ENCODE measurements at places on chromosomes 13 and 19.

DNA sequence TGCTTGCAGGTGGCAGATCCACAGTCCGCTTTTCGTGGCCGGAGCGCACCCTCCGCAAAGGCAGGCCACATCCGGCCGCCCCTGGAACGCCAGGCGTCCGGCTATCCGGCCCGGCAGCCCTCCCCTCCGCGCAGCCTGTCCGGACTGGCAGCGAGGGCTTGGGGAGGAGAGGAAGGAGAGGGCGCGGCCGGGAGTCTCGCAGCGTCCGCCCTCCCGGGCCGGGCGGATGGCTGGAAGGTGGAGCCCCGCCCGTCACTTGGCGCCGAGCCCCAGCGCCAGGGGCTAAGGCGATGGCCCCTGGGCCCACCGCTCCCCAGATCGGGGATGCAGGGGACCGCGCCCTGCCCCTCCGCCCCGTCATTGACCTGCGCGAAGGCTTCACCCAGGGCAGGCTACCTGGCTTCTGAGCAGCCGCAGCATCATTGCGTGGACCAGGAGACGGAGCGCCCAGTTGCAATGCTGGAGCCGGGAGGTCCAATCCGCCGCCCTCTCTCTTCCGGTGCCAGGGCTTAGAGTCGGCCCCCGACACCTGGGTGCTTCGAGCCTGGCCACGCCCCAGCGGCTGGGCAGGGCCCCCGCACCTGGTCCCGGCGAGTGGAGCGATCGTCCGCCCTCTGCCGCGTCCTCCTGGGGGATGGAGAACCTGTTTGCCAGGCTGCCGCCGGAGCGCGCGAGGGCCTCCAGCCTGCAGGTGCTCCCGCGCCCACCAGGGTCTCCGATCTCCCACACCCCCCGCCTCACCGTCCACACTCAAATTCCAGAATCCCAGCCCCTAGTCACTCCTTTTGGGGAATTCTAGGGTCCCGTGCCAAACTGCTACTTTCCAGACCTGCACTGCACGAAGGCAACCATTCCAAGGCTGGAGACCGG is at the start of gene FUT1:
TSS of gene FUT1 (minus strand) at position 146 of the 870 bp plus-strand sequence. CDS start 1,360 bp downstream, outside the sequence.
- DNase-seq = peak; percentile 21

DNA sequence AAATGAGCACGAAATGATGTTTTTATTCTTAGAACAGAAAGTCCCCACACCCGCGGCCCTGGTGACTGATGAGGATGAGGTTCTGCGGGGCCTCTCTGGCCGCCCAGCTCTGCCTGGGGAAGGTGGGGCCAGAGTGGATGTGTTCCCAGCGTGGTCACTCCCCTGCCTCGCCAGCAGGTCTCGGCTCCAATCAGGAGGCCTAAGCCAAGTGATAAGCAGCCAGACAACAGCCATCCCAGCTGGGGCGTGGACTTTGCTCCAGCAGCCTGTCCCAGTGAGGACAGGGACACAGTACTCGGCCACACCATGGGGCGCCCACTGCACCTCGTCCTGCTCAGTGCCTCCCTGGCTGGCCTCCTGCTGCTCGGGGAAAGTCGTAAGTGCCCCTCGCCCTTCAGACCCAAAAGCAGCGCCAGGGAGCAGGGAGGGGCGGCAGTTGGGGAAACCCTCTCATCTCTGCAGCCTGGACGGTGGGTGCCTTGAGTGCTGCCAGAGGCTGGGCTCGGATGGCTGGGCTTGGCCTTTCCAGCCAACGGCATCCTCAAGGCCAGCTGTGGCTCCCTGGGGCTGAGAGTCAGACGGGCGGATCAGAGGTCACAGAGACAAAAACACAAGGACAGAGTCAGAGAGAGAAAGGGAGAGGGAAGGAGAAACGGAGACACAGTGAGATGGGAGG is at the start of gene F10:
TSS of gene F10 (plus strand) at position 250 of the 676 bp plus-strand sequence. CDS start at position 307, 57 bp downstream.
- no peak for DNase-seq

DNA sequence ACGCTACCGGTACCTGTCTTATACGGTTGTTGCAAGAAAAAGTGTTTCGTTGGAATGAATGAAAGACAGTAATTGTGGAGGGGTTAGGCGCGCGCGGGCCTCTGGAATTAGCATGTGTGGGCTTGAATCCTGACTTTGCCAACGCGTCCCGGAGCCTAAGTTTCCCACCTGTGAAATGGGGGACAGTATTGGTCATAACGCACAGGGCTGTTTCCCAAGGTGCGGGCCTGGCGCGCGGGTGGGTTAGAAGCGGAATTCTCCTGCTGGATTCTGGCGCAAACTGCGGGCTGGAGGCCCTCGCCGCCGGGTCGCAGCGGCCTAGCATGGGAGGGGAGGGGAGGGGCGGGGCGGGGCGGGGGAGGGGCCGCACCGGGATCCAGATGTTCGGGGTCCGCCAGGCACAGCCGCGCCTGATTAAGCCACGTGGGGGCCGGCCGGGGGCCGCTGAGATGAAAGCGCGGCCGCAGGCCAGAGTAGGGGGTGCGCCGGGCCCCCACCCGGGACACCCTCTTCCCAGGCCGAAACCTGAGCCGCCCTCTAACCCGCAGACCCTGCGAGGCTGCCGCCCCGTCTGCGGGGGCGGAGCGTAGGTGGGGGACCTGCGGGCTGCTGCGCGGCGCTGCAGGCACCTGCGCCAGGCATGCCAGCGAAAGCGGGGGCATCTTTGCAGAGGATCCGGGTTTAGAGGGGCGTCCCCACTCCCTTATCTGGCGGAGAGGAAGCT is 1.2 kb upstream of the TMEM59L start:
- DNase-seq = peak; percentile 44

DNA sequence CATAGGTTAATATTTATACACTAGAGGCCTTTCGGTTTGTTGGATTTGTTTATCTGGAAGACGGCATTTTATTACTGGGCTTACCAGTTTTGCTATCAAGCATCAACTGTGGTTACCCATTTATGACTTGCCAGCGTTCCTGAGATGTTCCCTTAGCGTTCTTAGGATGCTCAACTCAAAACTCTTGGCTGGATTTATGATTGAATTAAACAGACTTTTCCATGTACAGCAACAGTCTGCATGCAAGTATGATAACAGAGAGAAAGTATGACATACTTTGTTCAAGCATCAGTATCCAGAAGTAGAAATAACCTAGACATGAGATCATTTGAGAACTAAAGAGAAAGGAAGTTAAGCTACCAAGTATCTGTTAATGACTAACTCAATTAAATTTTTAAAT is 29.9 kb upstream of the RNF113B start:
- DNase-seq = no peak

DNA sequence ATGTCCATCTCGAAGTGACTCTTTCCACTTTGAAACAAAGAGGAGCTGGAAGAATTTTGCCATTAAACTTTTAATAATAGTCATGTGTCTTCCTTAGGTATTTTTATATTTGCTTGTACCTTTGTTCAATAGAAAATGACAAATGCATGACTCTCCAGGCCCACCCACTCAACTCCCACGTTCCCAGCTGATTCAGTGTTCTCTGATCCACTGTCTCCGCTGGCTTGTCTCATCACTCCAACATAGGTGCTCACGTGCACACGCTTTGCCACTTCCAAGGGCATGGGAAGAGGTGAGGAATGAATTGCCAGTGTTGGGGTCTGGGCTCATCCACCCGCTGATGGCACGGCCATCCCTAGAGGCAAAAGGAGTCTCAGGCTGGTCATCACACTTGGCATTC is 24.5 kb downstream of the RASL11A start:
- peak; percentile 25 for DNase-seq

DNA sequence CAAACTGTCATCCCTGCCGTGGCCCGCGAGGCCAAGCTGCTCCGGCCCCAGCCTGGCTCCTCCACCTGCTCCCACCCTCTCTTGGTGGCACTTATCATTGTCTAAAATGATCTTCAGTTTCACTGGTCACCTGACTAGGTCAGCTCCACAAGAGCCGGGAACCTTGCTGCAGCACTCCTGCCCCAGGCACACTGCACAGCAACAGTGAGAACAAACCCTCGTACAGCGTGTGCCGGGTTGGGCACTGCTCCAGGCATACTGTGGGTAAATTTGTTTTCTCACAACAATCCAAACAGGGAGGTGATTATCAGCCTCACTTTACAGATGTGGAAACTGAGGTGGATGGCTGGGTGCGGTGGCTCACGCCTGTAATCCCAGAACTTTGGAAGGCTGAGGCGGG is 8.9 kb downstream of the DEDD2 start:
- DNase-seq = no peak

DNA sequence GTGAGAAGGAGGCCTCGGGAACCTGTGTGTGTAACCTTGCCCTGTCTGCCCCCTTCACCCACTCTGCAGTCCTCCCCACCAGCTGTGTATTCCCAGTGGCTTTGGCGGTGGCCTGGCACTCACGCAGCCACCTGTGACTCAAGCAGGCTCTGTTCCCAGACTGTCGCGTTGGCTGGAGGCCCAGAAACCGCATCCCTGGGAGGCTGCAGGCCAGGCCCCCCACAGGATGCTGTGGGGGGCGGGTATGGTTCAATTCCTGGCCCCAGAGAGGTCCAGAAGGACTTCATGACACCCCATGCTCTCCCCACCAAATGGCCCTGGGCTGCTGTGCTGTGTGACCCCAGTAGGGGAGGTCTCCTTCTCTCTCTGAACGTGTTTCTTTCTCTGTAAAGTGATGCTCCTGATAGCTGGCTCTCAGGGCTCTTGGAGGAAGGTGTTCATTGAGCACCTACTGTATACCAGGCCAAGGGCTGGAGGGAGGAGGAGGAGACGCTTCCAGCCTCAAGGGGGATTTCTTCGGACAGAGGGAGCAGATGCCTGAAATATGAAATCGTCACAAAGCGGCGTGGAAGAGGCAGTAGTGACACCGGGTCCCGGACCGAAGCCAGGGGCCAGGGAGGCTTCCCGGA is 1.9 kb upstream of the LINGO3 start:
- no peak for DNase-seq

- no peak for DNase-seq
Measured at GRCh38 chr19:21587117-21587461, 81.7 kb downstream of the ZNF429 start.

All from activated CD4-positive, alpha-beta T cell treated with anti-CD3 and anti-CD28 coated beads for 4 hours (primary cell).